ENCODE measurements at places on chromosomes 7 and 10. TPM values are rescaled to one million over a fixed set of nuclear protein-coding genes. Genes with fewer than 3 reads are reported as not detected.
A peak's percentile ranks its signal among the peaks of the same experiment; 100 is the strongest.

DNA sequence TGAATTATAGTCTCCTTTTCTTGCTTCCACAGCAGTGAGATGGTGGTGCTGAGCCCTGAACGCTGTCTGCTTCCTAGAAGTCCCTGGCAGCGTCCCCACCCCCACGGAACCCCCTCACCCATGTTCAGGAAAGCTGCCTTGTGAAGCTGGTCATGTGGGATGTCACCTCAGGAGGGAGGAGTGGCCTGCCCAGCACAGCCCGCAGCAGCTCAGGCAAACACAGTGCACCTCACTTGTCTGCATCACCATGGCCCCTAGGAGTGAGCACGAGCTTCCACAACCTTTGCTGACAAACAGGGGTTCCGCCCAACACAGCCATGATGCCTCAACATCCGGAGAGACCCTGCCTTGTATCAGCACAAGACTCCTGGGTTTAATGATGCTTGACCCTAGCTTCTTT is 508.9 kb downstream of the RPS24 start:
- no peaks in the 10 kb centered on the region for H3K4me1 ChIP-seq
- no peak for DNase-seq
- H3K27me3 ChIP-seq, result peaks cover 4% of the 10 kb centered on the region
- no peaks in the 10 kb centered on the region for H3K36me3 ChIP-seq
- no peak overlapping the region for H3K4me3 ChIP-seq

The CFAP46 gene
- not detected for total RNA-seq

- H3K4me1 ChIP-seq, result no peaks in the 10 kb centered on the region
- H3K4me3 ChIP-seq, result no peak overlapping the region
- no peak overlapping the region for H3K27ac ChIP-seq
- H3K36me3 ChIP-seq, result no peaks in the 10 kb centered on the region
Observed at GRCh38 chr10:112246-112645, 23.0 kb upstream of the ZMYND11 start.

- no peaks in the 10 kb centered on the region for H3K36me3 ChIP-seq
- DNase-seq, result peak; percentile 14
- H3K27ac ChIP-seq, result no peak overlapping the region
- peaks cover 3% of the 10 kb centered on the region for H3K27me3 ChIP-seq
- H3K4me1 ChIP-seq, result no peaks in the 10 kb centered on the region
Observed at GRCh38 chr7:157490465-157490912, 153.7 kb downstream of the DNAJB6 start.

DNA sequence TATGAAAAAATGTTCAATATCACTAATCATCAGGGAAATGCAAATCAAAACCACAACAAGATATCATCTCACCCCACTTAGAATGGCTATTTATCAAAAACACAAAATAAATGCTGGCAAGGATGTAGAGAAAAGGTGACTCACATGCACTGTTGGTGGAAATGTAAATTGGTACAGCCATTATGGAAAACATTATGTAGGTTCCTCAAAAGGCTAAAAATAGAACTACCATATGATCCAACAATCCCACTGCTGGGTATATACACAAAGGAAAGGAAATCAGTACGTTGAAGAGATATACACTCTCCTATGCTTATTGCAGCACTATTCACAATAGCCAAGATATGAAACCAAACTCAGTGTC is 50.2 kb downstream of the CDK1 start:
- H3K27me3 ChIP-seq, result no peaks in the 10 kb centered on the region

Measured in B cell (primary cell).